EL (cell line): ENCODE measurements at places on chromosomes 16 and 17.

- no peak for DNase-seq
These were observed 104.3 kb downstream of the STXBP4 start for GRCh38 chr17:55072898-55073297.

DNA sequence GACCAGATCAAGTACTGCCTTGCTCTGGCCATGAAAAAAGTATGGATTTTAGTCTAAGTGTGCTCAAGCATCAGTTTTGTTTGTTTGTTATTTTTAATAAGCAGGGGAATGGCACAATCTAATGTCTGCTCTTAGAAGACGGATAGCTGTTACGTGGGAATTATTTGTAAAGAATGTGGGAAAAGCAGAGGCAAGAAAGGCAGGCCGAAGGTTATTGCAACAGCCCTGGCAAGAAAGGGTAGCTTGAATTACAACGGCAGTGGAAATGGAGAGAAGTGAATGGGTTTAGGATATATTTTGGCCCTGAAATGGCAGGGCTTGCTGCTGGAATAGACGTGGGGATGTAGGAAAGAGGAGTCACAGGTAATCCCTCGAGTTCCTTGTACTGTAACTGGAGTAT is 987 bp upstream of the HASPIN start:
- no peak for DNase-seq

DNA sequence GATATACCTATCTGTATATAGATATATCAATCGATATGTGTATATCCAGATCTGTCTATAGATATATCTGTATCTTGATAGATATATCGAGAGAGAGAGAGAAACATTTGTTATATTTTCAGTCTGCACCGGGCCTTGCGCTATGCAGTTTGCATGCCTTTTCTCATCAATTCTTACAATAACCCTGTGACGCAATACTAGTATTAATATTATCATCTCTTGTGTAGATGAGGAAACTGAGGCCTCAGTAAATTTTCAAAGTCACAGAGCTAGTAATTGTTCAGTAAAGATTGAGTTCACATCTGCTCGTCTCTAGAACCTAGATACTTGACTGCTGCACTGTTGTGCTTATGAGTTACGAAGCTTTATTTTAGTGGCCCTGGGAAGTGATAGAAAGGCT is 77.6 kb downstream of the NF1 start:
- DNase-seq, result no peak

- DNase-seq, result peak; percentile 43
These were observed 616 bp downstream of the SRSF2 start for GRCh38 chr17:76736349-76737081.

DNA sequence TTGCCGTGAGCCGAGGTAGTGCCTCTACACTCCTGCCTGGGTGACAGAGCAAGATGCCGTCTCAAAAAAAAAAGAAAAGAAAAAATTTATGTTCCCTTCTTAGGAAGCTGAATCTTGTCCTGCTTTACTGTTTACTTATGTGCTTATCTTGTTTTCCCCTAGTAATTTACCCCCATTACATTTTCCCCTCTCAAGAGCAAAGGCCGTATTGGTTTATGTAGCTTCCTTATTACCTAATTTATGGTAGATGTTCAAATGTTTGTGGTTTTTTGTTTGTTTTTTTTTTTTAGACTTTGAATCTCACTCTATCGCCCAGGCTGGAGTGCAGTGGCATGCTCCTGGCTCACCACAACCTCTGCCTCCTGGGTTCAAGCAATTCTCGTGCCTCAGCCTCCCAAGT is 10.3 kb upstream of the SLC52A1 start:
- DNase-seq, result no peak

GRCh38 chr17:34095106-34095505 is 160.0 kb upstream of the CCL2 start:
- DNase-seq, result no peak

DNA sequence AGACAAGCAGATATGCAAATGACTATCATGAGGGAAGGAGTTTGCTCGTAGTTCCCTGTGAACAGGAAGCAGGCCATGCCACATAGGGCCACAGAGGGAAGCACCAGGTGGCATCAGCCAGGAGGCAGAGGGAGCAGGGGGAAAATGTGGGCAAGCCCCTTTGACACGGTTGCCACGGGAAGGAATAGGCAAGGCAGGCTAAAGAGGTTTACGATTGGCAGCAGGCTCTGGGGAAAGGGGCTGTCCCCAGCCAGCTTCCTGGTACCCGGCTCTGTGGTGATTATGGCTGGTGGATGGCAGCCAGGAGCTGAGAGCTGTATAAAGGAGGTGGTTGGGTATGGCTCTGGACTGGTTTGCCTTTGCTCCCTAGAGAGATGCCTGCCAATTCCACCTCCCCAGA is 848 bp downstream of the CES3 start:
- no peak for DNase-seq

- DNase-seq, result no peak
These were observed 358.2 kb upstream of the TNRC6C start for GRCh38 chr17:77600346-77600745.

- peak; percentile 10 for DNase-seq
These were observed 526 bp downstream of the KIAA0513 start for GRCh38 chr16:85027958-85028684.

GRCh38 chr17:1251866-1252608 is 18.2 kb upstream of the BHLHA9 start:
- no peak for DNase-seq

DNA sequence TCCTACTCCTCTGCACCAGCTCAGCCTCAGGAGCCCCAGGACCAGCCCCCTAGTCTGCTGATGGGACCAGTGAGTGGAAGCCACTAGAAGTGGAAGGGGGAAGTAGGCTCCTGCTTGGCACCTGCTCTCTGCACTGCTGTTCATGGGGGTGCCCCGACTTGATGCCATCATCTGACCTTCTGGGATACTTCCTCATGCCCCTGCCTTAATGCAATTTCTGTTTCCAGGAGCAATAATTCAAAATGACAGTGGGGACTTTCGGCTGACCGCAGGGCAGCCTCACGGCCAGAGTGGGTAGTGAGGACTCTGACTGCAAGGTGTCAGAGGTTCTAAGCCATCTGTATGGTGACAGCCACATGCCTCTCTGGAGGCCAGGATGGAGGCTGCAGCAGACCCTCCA is 196.4 kb upstream of the WSCD1 start:
- no peak for DNase-seq

DNA sequence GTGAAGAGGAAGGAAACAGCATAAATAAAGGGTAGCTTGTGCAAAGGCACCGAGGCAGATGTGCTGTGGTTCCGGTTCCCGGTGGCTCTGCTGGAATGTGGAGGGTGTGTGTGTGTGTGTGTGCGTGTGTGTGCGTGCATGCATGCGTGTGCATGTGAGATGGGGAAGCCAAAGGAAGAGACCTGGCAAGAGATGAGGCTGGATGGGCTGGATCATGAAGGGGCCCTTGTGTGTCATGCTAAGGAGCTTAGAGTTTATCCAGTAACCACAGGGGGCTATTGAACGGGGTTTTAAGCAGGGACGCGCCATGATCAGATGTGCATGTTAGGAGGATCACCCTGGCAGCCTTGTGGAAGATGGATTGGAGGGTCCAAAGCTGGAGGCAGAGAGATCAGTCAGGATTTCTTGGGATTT is 8.3 kb downstream of the WSCD1 start:
- no peak for DNase-seq

- DNase-seq, result no peak
These were observed 39.6 kb downstream of the SLC39A11 start for GRCh38 chr17:73052923-73053322.

GRCh38 chr17:34894964-34895363 is 66.3 kb downstream of the CCT6B start:
- DNase-seq, result no peak

- DNase-seq, result no peak
These were observed 56.0 kb downstream of the MRM1 start for GRCh38 chr17:36657390-36657762.

GRCh38 chr16:84531671-84532111 is 27.2 kb upstream of the MEAK7 start:
- DNase-seq, result no peak

GRCh38 chr17:15650741-15651582 is 31.5 kb upstream of the FBXW10B start:
- DNase-seq, result peak; percentile 13

GRCh38 chr17:49603238-49603637 is 27.6 kb downstream of the NXPH3 start:
- no peak for DNase-seq

DNA sequence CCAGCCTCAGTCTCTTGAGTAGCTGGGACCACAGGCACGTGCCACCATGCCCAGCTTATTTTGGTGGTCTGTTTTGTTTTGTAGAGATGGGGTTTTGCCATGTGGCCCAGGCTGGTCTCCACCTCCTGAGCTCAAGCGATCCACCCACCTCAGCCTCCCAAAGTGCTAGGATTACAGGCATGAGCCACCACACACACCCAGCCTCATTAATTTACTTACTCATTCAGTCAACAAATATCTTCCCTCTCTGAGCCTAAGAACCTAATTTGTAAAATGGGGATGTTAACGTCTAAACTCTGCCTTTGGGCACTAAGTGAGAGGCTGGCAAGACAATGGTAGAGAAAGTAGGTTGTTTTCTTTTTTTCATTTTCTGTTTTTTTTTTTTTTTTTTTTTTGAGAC is 22.6 kb downstream of the SRCIN1 start:
- no peak for DNase-seq

DNA sequence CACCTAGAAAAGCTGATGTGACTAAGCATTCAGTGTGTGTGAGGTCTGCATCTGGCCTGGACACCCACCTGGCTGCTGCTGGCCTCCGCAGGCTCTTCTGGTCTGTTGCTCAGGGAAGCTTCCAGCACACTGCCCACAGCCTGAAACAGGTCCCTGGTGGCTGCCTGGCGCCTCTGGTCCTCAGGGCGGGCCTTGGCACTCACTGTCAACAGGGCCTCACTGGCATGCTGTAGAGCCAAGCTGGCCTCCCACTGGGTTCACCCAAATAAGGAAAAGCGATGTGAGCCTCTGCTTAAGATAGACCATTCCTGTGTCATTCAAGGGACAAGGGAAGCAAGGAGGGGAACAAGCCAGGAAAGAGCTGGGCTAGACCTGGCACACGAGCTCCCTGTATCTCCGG is 70.6 kb upstream of the BCO1 start:
- DNase-seq, result no peak

GRCh38 chr17:29546830-29547229 is 20.0 kb downstream of the ABHD15 start:
- no peak for DNase-seq

GRCh38 chr17:75033346-75034235 is 13.2 kb downstream of the ATP5PD start:
- DNase-seq, result peak; percentile 96

DNA sequence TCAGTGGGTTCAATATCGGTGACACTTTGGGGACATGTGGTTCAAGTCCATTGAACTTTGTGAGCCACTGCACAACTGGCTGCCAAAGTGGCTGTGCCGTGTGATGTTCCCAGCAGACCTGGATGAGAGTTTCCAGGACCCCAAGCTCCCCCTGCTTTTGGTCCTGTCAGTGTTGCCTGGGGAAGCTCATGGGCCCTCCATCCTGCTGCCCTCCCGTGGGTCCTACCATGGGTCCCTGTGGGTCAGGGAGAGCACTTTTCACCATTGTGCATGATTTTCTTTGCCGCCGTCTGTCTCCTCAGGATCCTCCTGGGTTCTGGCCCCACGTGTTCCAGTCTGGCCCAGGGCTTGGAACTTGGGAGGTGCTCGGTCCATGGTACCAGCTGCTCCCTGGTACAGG is 38.1 kb downstream of the LGALS9 start:
- DNase-seq, result no peak

- DNase-seq, result no peak
These were observed 67.2 kb upstream of the CDC42EP4 start for GRCh38 chr17:73378974-73379470.

- no peak for DNase-seq
These were observed 63.0 kb upstream of the CES5A start for GRCh38 chr16:55938126-55938525.

GRCh38 chr17:45428931-45429338 is 3.7 kb downstream of the ARHGAP27 start:
- no peak for DNase-seq

GRCh38 chr17:8542599-8543502 is 87.7 kb downstream of the MYH10 start:
- DNase-seq, result peak; percentile 6

DNA sequence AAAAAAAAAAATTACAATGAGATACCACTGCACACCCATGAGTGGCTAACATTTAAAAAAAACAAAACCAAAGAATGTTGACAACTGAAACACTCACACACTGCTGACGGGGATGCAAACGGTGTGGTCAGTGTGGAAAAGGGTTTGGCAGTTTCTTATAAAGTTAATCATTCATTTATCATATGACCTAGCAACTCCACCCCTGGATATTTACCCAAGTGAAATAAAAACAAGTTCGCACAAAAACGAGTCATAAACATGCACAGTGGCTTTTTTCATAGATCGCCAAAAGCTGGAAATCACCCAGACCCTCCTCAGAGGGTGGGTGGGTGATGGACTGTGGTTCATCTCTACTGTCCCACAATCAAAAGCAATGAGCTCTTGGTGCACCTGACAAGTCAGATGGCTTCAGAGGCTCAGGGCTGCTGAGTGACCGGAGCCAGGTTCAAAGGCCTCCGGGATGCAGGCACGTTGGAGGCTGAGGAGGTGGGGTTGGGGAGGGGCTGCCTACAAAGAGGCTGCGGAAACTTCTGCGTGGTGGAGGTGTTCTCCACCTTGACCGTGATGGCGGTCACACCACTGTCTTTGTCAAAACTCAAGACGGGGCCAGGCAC is 14.2 kb downstream of the RAB40B start:
- no peak for DNase-seq

DNA sequence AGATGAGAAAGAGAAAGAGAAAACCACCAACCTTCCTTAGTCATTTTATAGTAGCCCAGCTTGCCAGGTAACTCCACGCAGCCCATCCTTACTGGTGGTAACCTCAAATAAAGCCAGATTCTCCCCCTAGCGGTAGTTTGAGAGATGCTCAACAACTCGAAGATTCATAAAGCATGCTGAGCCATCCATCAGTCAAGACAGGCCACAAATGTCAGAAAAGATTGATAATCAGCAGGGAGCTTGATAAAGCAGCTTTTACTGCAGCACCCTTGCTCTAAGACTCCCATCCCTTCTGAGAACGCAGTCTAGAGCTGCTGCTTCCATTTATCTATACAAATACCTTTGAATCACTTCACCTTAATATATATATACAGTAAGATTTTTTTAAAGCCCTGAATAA is 451.5 kb upstream of the HSBP1 start:
- peak; percentile 56 for DNase-seq

DNA sequence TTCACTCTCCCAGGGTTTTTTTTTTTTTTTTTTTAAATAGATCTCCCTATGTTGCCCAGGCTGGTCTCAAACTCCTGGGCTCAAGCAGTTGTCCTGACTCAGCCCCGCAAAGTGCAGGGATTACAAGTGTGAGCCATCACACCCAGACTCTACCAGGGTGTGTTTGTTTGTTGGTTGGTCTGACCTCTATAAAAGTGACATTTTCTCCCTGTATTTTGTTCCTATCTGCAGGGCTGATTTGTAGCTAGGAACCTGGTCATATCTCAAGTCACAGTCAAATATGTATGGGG is 46.3 kb upstream of the B4GALNT2 start:
- DNase-seq, result no peak

GRCh38 chr16:1745181-1745899 is 26.0 kb downstream of the NME3 start:
- peak; percentile 97 for DNase-seq
